ENCODE measurements at places on chromosomes 3 and 15.

GRCh38 chr3:119550192-119550910 is 9.1 kb downstream of the CD80 start:
- no peak for DNase-seq

GRCh38 chr3:50830451-50830850 is 155.7 kb downstream of the DOCK3 start:
- no peak for DNase-seq

- DNase-seq: no peak
Observed at GRCh38 chr15:35256551-35256950, 171.5 kb upstream of the NANOGP8 start.

GRCh38 chr15:98213346-98213979 is 253.0 kb downstream of the ARRDC4 start:
- DNase-seq: no peak

GRCh38 chr3:190577225-190577624 is 63.3 kb downstream of the IL1RAP start:
- no peak for DNase-seq

DNA sequence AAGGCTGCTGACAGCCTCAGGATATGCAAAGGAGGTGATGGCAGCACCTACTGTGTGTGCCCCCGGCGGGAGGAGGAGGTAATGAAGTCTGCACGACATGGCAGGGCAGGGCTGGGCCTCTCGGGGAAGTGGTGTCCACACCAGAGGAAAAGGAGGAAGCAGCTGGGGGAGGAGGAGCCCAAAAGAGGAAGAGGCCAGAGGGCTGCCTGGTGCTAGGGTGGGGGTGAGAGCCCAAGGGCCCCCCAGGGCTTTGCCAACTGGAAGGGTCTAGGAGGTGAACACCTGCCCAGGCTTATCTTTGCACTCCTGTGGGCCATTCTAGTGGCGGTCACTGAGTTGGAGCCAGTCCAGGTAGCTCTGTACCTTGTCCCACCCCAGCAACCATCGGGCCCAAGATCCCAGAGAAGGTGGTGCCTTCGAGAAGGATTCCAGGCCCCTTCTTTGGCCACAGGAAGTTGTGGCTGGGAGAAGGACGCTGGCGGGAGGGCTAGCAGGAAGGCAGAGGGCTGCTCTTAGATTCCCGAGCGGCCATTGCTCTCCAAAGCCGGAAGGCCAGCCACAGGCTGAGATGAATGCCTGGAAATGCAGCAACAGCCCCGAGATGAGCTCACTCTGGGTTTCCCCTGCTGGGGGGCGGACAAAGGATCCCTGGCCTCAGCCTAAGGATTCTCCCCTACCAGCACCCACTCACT is 7.0 kb downstream of the GNAI2 start:
- DNase-seq: peak; percentile 96

- DNase-seq: no peak
Observed at GRCh38 chr3:190455828-190456227, 6.1 kb upstream of the TMEM207 start.

DNA sequence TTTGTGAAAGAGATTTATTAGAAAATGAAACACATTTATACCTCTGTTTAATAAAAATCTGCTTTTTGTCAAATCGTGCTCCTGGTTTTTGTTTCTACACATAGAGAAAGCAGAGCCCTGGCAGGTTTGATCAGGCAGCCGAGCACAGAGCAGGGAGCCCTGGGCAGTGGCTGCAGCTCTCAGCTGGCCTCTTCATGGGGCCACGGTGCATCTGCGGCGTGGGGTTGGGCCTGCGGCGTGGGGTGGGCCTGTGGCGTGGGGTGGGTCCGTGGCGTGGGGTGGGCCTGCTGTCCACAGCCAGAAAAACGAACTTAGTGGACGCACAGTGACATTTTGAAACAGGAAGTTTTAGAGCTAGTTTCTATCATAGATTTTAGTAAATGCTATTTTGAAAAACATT is 10.6 kb downstream of the GOLGA6L2 start:
- no peak for DNase-seq

DNA sequence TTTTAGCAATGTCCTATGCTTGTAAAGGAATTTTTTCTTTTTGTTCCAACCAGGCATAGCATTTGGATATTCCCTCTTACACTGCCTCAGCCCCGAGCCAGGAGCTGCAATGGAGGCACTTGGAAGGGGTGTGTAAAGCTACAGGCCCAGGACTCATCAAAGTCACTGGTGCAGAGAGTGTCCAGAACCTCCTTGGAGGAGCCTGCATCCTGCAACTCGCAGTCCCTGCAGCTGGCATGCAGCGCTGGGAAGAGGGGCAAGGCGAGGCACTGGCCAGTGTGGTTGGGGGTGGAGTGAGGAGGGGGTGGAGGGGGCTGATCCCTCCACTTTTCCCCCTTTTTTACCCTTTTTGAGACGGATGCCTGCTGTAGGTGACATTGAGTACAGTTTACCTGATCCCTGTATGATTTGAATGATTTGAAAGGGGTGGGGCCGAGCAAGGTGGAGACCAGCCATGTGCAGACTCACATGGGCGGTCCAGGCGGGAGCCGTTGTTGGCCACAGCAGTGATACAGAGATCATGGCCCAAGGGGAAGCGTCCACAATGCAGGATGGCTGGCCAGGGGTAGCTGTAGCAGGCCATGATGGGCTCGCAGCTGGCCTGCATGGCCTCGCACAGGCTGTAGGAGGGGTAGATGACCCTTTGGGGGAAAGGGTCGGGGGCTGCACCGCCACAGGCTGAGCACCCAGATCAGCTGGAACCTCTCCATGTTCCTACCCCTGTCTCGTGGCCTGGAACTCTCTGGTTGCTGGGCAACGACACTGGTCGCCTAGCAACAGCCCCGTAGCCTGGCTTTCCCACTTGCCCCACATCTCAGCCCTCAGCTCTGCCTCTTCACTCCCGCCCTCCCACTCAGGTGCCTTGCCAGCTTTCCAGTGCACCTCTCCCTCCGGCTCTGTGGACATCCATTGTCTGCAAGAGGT is 7.9 kb downstream of the P4HTM start:
- DNase-seq: no peak

GRCh38 chr15:92821491-92822116 is 78.5 kb upstream of the CHD2 start:
- no peak for DNase-seq

GRCh38 chr3:107705046-107705445 is 182.3 kb downstream of the BBX start:
- DNase-seq: no peak

GRCh38 chr3:183252973-183253527 is at the start of gene B3GNT5:
Gene B3GNT5, plus strand, starts transcription at chr3:183253253. Its CDS starts 16,546 bp downstream, at chr3:183269799.
- DNase-seq: peak; percentile 69

DNA sequence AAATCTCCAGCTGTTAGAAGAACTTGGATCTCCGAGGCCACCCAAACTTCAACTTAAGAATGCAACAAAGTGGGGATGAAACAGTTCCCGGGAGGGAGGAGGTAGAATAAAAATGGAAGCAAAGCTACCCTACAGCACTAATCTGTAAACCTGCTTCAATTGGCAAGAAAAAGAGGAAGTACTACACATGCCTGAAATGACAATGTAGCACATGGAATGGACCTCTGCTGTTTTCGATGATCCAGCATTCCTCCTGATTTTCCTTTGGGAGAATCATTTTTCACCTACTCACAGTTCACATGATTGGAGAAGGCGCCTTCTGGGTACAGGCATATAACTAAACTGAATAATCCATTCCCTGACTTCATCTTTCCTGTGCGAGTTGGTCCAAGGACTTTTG is 1081.5 kb downstream of the FHIT start:
- no peak for DNase-seq

DNA sequence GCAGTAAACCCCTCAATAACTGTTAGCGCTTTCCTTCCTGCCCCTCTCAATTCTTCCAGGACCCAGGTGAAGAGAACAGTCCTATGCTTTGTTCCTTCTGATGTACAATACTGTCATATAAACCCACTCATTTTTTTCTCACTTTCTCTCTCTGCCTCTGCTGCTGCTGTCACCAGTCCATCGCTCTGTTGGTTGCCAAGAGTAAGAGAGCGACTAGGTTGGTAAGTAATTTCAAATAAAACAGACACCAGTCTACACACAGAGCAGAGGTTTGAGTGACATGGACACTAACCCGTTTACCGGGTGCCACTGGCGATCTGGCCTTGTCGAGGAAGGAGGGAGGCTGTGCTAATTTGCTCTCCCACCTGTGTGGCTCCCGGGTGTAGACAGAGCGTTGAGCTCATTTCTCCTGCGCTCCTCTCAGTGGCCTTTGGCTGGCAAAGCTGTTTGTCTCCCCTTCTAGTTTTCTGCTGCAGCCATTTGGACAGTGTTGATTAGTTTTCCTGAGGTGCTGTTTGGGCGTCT is 215.4 kb downstream of the THSD4 start:
- no peak for DNase-seq

DNA sequence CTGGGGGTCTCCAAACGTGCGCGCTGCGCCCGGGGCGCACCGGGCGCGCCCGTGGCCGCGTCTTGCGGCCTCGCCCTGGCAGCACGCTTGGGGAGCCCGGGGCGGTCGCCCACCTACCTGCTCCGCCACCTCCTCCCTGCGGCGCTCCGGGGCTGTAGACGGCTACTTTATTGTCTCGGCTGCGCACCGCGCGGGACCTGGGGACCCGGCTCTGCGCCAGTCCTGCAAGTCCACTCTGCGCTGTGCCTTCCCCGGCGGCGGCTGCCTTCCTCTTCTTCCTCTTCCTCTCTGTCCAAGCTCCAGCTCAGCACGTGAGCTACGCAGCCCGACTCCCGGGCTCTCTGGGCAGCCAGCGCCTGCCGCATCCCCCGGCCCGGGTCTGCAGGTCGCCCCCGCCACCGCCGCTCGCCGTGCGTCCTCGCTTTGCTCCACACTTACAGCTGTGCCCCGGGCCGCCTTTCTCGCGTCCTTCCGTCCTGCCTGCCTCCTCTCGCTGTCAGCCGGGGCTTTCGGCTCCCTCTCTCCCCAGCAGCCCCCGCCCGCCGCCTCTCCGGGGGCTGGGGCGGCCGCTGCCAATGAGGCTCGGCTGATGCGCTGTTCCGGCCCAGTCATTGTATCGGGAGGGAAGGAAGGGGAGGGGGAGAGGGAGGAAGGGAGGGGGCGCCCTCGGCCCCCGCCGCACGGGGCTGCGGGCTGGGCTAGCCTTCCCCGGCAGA is 156.4 kb upstream of the FRMD4B start:
- peak; percentile 13 for DNase-seq

GRCh38 chr3:139353920-139354556 is 10.2 kb downstream of the MRPS22 start:
- DNase-seq: peak; percentile 69

- no peak for DNase-seq
Observed at GRCh38 chr3:37862219-37862902, 681 bp downstream of the CTDSPL start.

DNA sequence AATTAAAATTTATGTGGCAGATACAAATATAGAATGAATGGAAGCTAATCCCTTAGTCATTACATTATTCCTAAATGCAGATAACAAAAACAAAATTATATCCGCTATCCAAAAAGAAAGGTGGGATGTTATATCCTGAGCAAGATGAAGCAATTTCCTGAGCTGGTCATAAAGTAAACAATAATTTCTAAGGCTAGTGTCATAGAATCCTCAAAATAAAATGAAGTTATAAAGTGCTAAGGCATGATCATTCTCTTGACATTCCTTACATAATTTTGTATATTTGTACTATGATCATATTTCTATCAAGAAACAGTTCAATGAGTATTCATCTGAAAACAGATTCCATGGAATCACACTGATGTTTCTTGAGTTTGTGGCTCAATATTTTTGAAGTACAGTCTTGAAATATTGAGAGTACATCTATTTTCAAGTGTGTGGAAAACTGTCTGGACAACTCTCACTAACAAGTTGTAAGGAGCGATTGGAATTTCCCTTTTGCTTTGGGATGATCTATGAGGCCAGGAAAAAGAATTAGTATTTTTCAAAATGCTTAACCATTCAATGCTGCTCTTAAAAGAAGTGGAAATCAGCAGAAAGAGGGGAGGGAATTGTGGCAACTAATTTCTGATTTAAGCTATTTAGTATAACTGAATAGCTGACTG is 92.4 kb downstream of the ABI3BP start:
- DNase-seq: peak; percentile 76

DNA sequence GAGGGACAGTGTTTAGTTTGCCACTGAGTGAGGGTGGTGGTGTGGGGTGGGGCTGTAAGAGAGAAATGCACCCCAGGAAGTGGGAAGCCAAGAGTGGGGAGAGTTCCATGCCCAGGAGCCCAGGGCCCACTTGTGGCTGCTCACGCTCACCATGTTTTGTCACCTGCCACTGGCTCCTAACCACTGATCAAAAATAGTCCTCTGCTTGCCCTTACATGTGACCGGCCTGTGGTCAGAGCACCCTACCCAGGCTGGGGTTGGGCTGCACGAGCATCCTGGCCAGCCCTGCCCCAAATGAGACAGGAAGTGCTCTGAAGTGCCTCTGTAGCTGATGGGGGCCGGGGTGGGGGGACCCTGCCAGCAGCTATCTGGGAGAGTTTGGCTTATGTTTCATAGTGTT is 216.3 kb downstream of the RPLP1 start:
- no peak for DNase-seq

- no peak for DNase-seq
Observed at GRCh38 chr3:195582947-195583346, 793 bp downstream of the APOD start.

- peak; percentile 74 for DNase-seq
Observed at GRCh38 chr3:184085389-184085852, 11.4 kb upstream of the HTR3E start.

DNA sequence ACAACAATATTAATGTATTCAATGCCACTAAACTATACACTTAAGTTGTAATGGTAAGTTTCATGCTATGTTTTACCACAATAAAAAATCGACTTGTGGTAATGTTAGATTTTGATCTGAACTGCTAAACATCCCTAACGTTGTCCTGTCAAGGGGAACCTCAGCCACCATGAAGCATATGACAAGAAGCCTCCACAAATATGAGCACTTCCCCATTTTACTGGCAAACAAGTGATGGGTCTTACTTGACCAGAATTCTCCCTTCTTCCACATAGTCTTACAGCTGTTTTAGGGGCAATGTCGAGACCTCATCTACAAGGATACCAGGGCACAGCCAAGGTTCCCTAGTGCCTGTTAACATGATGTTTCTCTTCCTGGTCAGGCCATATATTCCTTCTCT is 124.2 kb upstream of the ABI3BP start:
- no peak for DNase-seq

DNA sequence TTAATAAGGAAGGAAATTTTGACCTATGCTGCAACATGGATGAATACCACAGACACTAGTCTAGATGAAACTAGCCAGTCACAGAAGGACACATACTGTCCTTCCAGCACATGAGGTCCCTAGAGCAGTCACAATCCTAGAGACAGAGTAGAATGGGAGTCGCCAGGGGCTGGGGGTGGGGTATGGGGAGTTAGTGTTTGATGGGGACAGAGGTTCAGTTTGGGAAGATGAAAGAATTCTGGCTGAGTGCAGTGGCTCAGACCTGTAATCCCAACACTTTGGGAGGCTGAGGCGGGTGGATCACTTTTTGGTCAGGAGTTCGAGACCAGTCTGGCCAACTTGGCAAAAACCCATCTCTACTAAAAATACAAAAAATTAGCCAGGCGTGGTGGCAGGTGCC is 99.2 kb downstream of the TPRA1 start:
- no peak for DNase-seq

DNA sequence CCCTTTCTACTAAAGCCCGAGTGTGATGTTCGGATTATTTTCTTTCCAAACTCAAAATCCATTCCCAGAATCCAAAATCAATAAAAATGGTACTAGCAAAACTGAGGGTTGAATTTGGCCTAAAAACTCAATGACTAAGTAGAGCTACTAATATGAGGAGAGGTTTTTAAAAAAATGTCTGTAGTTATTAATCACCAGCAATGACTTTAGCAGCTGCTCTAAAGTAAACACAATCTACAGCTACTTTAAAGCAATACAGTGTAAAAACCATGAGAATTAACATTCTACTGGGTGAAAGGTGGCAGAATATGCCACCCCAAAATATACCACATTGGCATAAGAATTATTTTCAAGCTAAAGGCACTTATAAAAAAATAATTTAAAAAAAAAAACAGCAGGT is 23.5 kb downstream of the FHIT start:
- DNase-seq: no peak

GRCh38 chr3:139933766-139934165 is 1.2 kb upstream of the CLSTN2 start:
- DNase-seq: no peak

All from dermis microvascular lymphatic vessel endothelial cell (primary cell).